Right atrium auricular region (tissue), 2 donors: ENCODE measurements at places on chromosomes 13 and 19. TPM values are rescaled to one million over a fixed set of nuclear protein-coding genes. Genes with fewer than 3 reads are reported as not detected.
A peak's percentile ranks its signal among the peaks of the same experiment; 100 is the strongest.

- DNase-seq = no peak
- H3K4me3 ChIP-seq = no peak overlapping the region
- H3K27ac ChIP-seq = no peak overlapping the region
- H3K36me3 ChIP-seq = no peaks in the 10 kb centered on the region
These were observed 44.6 kb downstream of the DLEU7 start for GRCh38 chr13:50798923-50799322.

DNA sequence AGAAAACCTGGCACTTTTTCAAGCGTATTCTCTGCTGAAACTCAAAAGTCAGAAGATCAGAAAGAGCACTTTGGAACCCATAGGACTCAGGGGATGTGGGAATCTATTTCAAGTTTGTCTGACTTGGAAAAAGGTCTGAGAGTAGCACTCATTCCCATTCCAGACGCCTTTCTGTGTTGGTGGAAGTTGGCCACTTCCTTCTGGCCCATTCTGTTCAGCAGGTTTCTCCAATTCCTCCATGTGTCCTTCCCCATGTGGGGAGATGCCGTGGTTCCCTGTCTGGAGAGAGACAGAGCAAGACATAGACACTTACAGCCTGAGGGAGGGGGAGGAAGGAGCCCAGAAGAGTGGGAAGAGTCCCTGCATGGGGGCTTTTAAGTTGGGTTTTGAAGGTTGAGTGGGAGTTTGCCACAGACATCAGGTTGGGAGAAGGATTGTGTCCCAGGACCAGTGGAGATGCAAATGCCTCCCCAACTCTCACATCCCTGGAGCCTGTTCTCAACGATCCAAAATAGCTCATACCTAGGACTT lies 48.0 kb downstream of the CELF5 start:
- H3K36me3 ChIP-seq = no peaks in the 10 kb centered on the region
- no peak overlapping the region for H3K4me3 ChIP-seq
- no peak overlapping the region for H3K27ac ChIP-seq
- peaks cover 3% of the 10 kb centered on the region for H3K27me3 ChIP-seq
- H3K4me1 ChIP-seq = no peaks in the 10 kb centered on the region
- no peak for DNase-seq

DNA sequence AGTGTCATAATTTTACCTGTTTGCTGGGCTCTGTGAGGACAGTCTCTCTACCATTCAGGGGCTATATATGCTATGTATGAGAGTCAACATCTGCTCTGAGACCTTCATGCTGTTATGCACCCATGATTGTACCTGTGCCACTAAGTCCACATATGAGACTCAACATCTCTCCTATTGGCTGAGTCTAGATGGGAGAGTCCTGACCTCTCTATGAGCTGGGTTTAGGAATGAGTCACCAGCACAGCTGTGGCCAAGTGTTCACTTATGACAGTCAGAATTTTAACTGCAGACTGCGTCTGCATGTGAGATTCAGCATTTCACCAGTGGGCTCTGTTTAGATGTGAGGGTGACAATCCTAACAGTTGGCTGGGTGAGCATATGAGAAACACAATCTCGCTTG lies 49.5 kb downstream of the ZNF729 start:
- H3K4me1 ChIP-seq = no peaks in the 10 kb centered on the region
- no peak overlapping the region for H3K4me3 ChIP-seq
- no peak overlapping the region for H3K27ac ChIP-seq

The MBD3L3 gene
- not detected for total RNA-seq

GRCh38 chr13:107271227-107271626 lies 703.3 kb upstream of the ARGLU1 start:
- no peaks in the 10 kb centered on the region for H3K36me3 ChIP-seq
- no peak overlapping the region for H3K27ac ChIP-seq
- no peak overlapping the region for H3K4me3 ChIP-seq
- DNase-seq = no peak
- H3K4me1 ChIP-seq = no peaks in the 10 kb centered on the region

DNA sequence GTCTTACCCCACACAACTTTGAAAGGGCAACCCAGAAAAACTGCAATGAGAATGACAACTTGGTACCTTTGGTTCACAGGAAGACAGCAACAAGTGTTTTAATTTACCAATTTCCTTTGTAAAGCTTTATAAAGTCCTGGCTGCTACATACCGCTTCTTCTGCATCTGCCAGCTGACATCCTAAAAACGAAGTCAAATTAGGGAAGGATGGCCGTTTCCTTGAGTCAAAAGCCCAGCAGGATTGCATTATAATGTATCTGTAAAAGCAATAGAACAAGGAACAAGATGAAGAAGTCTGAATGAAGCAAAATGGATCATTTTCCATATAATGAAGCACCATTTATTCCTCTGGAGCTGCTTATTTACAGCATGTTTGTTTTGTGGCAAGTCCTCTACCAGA lies 25.8 kb upstream of the URAD start:
- no peaks in the 10 kb centered on the region for H3K36me3 ChIP-seq
- H3K27ac ChIP-seq = no peak overlapping the region
- no peak overlapping the region for H3K4me3 ChIP-seq
- DNase-seq = no peak
- no peaks in the 10 kb centered on the region for H3K27me3 ChIP-seq

- H3K27ac ChIP-seq = no peak overlapping the region
- no peak for DNase-seq
- no peaks in the 10 kb centered on the region for H3K27me3 ChIP-seq
- no peaks in the 10 kb centered on the region for H3K36me3 ChIP-seq
These were observed 502.0 kb downstream of the LIG4 start for GRCh38 chr13:107713314-107713713.

The LGALS7B gene
- 1.8 TPM for total RNA-seq

The RGL3 gene
- total RNA-seq = 7.4 TPM

- no peak for DNase-seq
- H3K4me3 ChIP-seq = no peak overlapping the region
- H3K4me1 ChIP-seq = no peaks in the 10 kb centered on the region
- no peaks in the 10 kb centered on the region for H3K36me3 ChIP-seq
- no peak overlapping the region for H3K27ac ChIP-seq
- no peaks in the 10 kb centered on the region for H3K27me3 ChIP-seq
These were observed 4.9 kb upstream of the CKM start for GRCh38 chr19:45327404-45328143.

DNA sequence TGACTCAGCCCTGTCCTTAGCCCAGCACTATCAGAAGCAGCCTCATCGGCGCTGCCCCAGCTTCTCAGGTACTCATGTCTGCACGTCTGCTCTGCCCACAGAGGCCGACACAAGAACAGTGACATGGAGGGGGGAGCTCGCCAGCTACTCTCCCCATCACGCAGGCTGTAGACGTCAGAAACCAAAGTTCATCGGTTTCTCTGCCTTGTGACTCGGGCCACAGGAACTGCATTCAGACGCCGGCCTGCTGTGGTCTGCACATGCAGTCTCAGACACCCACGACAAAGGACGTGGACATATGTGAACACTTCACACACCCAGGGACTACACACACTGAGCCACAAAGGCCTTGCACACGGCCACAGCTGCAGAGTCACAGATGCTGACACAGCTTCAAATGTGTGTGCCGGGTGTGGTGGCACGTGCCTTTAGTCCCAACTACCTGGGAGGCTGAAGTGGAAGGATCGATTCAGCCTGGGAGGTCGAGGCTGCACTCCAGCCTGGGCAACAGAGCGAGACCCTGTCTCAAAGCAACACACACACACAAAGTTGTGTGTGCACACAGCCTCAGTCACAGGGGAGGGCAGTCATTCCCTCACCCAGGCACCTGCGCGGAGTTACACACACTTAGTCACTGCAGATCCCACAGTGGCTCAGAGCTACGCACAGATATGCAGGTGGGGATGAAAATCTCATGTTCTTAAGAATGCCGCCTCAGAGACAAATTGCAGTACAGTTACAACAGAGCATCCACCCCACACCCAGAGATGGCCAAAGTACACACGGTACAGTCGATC lies 4.9 kb upstream of the ZFP36 start:
- no peaks in the 10 kb centered on the region for H3K36me3 ChIP-seq
- H3K27ac ChIP-seq = peak overlapping the region; percentile 99
- no peaks in the 10 kb centered on the region for H3K27me3 ChIP-seq

- peak within 1 kb of the TSS; percentile 98 for H3K27ac ChIP-seq
- no peaks in the 10 kb centered on the region for H3K27me3 ChIP-seq
- peak; percentile 89 for DNase-seq
- peak within 1 kb of the TSS; percentile 89 for H3K4me3 ChIP-seq
- H3K36me3 ChIP-seq = no peaks in the 10 kb centered on the region
These were observed at the start of gene NFIC for GRCh38 chr19:3365836-3366752. NFIC (plus strand) TSS chr19:3366583; CDS start chr19:3366637, 54 bp downstream.

The CD70 gene
- total RNA-seq = not detected

DNA sequence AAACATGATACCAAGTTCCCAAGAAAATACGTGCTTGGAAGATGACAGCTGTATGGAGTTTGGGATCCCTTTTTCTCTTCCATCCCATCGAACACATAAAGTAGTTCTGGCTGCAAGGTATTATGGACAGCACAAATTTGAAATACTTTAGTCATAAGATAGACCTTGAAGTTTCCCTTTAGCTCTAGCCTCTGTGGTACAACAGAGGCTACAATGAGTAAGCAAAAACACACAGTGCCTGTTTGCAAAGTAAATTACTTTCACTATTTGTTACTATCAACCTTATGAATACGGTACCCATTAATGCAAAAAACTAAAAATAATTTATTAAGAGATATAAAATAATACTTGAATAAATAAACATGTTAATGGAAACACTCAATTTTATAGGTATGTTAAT lies 21.0 kb upstream of the LRCH1 start:
- H3K36me3 ChIP-seq = no peaks in the 10 kb centered on the region
- DNase-seq = no peak
- no peak overlapping the region for H3K4me3 ChIP-seq
- H3K4me1 ChIP-seq = no peaks in the 10 kb centered on the region

DNA sequence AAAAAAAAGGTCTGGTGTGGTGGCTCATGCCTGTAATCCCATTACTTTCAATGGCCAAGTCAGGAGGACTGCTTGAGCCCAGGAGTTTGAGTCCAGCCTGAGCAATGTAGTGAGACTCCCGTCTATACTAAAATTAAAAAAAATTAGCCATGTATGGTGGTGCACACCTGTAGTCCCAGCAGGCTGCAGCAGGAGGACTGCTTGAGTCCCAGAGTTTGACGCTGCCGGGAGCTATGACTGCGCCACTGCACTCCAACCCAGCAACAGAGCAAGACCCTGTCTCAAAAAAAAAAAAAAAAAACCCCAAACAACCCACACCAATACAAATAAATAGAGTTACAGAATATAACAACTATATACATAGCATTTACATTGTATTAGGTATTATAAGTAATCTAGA lies 65.7 kb downstream of the MICU2 start:
- no peaks in the 10 kb centered on the region for H3K27me3 ChIP-seq
- no peaks in the 10 kb centered on the region for H3K36me3 ChIP-seq
- peak overlapping the region; percentile 58 for H3K27ac ChIP-seq
- H3K4me3 ChIP-seq = no peak overlapping the region
- H3K4me1 ChIP-seq = peaks cover 8% of the 10 kb centered on the region
- DNase-seq = no peak

- H3K36me3 ChIP-seq = no peaks in the 10 kb centered on the region
- H3K27ac ChIP-seq = no peak overlapping the region
- no peaks in the 10 kb centered on the region for H3K27me3 ChIP-seq
- DNase-seq = no peak
- H3K4me1 ChIP-seq = no peaks in the 10 kb centered on the region
These were observed 259.8 kb downstream of the OXGR1 start for GRCh38 chr13:96734499-96734898.

- H3K27ac ChIP-seq = no peak overlapping the region
- no peak for DNase-seq
- H3K4me3 ChIP-seq = no peak overlapping the region
- peaks cover 45% of the 10 kb centered on the region for H3K36me3 ChIP-seq
- no peaks in the 10 kb centered on the region for H3K4me1 ChIP-seq
These were observed 27.6 kb downstream of the GPALPP1 start for GRCh38 chr13:45016792-45017425.

DNA sequence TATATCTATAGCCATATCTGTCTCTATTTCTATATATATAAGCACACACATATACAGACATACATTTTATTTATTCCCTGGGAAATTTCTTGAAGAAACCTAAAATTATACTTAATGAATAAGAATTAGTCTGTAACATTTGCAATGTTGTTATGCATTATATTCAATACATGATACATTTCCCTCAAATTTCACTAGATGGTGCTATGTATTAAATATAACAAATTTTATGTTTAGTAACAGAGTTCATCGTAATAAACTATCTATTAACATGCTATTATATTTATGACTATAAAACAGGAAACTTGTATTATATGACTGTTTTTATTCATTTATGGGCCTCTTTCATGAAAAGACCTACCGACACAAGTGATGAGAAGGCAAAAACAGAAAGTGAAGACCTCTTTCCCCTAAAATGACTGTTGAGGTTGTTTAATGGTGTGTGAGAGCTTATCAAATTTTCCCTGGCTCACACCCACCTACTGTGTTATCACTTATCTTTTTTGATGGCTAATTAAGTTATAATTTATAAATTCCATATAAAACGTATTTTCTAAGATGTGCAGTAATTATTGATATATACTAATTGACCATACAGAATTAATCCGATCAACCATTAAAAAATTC lies 881.9 kb downstream of the SLITRK6 start:
- H3K36me3 ChIP-seq = no peaks in the 10 kb centered on the region
- no peaks in the 10 kb centered on the region for H3K4me1 ChIP-seq
- no peak overlapping the region for H3K27ac ChIP-seq
- H3K4me3 ChIP-seq = no peak overlapping the region
- no peak for DNase-seq

DNA sequence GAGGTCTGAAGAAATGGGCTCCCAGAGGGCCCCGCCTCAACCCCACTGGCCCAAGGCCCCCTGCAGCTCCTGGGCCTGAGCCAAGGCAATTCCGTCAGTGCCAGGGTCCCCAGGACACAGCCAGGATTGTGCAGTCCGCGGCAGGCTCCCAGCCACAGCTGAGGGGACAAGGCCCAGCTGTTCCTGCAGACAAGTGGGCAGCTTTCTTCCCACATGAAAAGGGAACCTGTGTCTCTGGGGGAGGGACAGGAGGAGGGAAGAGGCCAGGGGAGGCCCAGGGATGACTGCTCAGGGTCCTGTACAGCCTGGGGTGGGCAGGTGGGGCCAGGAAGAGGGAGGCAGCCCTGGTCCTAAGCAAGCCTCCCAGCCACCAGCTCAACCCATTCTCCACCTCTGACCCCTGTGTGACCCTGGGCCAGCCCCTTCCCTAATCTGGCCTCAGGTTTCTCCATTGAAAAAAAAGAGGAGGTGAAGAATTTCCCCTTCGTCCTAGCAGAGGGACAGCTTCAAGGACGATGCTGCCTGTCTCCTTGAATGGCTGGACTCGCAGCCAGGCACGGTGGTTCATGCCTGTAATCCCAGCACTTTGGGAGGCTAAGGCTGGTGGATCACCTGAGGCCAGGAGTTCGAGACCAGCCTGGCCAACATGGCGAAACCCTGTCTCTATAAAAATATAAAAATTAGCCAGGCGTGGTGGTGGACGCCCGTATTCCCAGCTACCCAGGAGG lies 20.5 kb upstream of the VSTM2B start:
- H3K27me3 ChIP-seq = no peaks in the 10 kb centered on the region
- no peak for DNase-seq
- H3K36me3 ChIP-seq = no peaks in the 10 kb centered on the region
- H3K27ac ChIP-seq = no peak overlapping the region
- H3K4me1 ChIP-seq = no peaks in the 10 kb centered on the region

GRCh38 chr19:39828654-39829032 lies 5.3 kb downstream of the DYRK1B start:
- peaks cover 50% of the 10 kb centered on the region for H3K36me3 ChIP-seq
- H3K4me1 ChIP-seq = no peaks in the 10 kb centered on the region
- H3K4me3 ChIP-seq = no peak overlapping the region
- DNase-seq = no peak
- no peaks in the 10 kb centered on the region for H3K27me3 ChIP-seq
- no peak overlapping the region for H3K27ac ChIP-seq
